ENCODE measurements at places on chromosomes 1 and 21.

- no peak for DNase-seq
These were observed 7.8 kb downstream of the PLOD1 start for GRCh38 chr1:11942280-11942679.

DNA sequence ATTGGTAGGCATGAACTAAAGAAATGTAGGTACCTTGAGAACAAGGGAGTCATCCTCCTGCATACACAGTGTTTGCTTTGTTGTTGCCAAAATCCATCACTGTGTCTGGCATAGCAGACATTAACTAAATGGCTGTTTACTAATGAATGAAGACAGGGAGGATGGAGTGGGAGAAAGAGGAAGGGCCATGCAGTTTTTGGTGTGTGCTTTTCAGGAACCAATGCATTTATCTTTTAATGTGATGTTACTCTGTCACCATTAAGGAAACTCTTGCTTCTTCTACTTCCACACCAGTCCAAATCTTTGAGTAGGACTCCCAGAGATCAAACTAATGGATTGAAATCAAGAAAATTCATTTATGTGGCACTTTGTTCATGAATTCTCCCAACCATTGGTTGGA lies 55.6 kb upstream of the DUSP10 start:
- no peak for DNase-seq

GRCh38 chr1:207241164-207241934 lies 80.1 kb upstream of the CD55 start:
- peak; percentile 24 for DNase-seq

DNA sequence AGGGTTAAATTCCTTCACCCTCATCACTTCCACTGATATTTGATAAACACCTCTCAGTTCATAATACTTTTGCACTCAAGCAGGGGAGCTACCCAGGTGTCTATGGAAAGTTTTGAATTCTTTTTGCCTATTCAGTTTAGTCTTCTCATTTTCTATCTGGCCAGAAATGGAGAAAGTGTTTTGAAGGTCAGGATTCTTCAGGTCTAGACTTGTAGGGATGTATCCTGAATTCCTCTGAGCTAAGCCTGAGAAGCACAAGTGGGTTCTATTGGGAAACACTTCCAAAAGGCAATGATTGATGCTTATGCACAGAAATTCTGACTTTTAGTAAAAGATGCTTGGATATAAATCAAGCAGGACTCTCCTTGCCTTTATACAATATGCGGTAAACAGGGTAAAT lies 217.8 kb upstream of the HOOK1 start:
- no peak for DNase-seq

- peak; percentile 6 for DNase-seq
These were observed 128.0 kb downstream of the NTPCR start for GRCh38 chr1:233078396-233078795.

Measured in fibroblast of upper back skin (primary cell).